ENCODE measurements at places on chromosomes 3 and 15.
A peak's percentile ranks its signal among the peaks of the same experiment; 100 is the strongest.

DNA sequence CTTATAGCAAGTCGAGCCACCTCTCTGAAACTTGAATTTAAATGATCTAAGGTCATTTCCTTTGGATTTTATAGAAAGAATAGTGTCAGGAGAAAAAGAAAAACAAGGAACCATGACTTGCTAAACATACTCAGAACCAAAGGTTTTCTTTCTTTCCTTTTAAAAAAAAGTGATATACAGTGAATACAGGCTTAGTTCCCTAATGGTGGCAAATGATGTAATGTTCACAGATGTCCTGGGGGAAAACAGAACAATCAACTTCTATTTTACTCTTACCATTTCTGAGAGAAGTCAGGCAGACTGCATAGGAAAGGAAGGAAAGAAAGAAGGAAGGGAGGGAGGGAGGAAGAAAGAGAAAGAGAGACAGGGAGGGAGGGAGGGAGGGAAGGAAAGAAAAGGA lies 56.5 kb downstream of the ST6GAL1 start:
- no peak for DNase-seq

DNA sequence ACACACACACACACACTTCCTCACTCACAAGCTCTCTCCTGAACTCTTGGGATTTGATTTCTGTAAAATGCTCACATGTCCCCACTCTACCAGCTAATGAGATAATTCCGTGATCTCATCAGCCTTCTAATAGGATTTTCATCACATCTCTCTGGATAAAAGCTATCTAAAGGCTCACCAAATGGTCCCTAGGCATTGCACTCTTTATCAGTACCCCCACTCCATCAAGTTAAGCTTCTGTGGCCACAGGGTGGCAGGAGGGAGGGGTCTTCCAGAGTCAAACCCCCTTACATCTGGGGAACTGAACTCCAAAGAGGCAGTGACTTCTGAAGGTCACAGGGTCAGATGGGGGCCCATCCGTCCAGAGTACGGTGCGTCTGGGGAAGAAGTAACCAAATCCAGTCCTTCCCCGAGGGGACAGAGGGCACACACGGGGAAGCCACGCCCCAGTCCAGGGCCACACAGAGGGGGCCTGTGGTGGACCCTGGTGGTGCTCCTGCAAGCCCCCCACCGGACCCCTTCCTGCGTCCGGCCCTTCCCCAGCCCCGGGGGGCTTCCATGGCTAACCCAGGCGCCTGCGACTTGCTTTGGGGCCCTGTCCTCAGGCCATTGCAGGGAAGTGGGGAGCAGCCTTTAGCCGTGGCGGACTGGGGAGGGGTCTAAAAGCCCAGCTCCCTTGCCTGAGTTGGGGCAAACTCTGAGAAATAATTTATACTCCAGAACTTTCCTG lies 25.5 kb downstream of the CPN2 start:
- no peak for DNase-seq

- DNase-seq, result no peak
Observed at GRCh38 chr3:74532446-74532845, 82.0 kb downstream of the CNTN3 start.

- DNase-seq, result peak; percentile 67
Observed at GRCh38 chr15:77496715-77497109, 76.0 kb downstream of the HMG20A start.

DNA sequence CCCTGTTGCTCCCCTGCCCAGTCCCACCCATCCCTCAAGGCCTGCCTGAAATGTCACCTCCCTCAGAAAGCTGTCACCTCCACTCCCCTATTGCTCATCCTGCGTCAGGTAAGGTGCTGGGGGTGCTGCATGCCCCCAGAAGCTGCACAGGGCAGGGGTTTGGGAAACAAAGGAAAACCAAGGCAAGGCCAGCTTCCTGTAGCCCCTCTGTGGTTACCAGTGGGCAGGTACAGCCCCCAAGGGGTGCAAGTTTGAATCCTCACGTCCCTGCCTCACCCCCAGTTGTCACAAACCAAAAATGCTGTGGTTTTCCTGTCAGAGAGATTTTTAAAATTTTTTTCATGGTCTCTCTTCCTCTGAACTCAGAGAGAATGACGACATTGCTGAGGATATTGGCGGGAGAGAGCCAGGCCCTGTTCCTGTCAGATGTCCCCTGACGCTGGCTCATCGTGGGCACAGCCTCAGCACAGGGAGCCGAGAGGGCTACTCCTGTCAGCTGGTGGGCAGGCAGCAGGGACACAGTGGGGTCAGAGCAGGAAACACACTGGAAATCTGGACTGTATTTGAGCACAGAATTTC lies 27.0 kb downstream of the PSTPIP1 start:
- DNase-seq, result no peak

DNA sequence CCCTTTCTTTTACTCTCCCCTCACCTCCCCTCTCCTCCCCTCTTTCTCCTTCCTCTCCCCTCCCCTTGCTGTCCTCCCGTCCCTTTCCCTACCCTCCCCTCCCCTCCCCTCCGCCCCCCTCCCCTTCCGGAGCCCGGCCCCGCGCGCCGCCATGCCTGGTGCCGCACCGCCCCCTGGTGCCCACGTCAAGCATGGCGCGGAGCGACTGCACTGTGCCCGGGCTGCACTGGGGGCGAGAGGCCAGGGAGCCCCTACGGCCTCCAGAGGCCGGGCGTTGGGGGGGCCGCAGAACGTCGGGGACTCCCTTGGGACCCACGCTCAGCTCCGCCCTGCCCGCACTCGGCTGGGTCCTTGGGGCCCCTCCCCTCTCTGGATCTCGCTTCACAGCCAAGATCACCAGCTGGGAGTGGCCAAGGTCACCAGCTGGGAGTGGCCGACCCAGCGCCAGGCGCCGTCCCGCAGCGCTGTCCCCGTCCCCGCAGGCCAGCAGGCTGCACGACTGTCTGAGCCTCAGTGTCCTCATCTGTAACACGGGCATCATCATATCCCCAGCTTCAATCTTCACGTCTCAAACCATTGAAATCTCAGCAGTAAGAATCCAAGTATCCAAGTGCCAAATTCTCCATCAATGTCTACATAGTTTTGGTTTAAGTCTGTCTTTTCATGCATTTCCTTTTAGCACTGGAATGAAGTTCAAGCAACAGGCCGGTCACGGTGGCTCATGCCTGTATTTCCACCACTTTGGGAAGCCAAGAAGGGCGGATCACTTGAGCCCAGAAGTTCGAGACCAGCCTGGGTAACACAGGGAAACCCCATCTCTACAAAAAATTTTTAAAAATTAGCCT lies 42.5 kb downstream of the TPRA1 start:
- DNase-seq, result peak; percentile 63

- DNase-seq, result no peak
Observed at GRCh38 chr15:38441130-38441519, 12.8 kb upstream of the FAM98B start.

GRCh38 chr15:77112838-77113504 lies 42.1 kb upstream of the TSPAN3 start:
- no peak for DNase-seq

DNA sequence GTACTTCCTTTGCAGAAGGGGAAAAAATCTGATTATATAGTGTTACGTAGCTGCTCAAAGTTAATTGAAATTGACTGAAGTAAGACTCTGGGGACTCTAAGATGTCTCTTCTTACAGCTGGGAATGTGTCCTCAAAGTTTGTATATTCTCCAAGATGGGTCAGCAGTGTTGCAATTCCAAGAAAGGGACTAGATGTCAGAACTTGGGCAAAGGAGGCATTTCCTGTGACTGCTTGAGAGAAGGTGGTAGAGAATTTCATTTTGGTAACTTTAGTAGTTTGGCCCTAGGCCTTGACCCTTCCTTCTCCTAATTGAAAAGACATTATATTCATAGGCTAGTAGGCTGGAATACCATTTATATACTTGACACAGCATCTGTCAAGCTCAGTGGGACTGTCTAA lies 33.9 kb downstream of the PTPRG start:
- no peak for DNase-seq

DNA sequence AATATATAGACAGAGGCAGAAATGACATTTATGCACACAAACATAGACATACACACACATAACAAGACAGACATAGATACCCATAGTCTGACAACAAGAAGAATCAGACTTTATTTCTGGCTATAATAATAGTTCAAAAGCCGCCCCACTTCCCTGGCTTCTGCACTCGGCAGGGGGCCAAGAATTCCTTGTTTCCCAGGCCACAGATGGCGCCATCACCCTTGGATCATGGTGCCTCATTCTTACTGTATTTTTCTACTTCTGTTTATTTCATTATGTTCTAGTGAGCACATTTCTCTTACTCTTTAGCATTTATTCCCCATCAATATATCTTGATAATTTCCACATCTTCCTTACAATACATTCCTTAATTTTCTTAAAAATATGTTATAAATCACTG lies 387.5 kb downstream of the NLGN1 start:
- no peak for DNase-seq

GRCh38 chr3:43862470-43862869 lies 171.7 kb downstream of the ABHD5 start:
- DNase-seq, result no peak

DNA sequence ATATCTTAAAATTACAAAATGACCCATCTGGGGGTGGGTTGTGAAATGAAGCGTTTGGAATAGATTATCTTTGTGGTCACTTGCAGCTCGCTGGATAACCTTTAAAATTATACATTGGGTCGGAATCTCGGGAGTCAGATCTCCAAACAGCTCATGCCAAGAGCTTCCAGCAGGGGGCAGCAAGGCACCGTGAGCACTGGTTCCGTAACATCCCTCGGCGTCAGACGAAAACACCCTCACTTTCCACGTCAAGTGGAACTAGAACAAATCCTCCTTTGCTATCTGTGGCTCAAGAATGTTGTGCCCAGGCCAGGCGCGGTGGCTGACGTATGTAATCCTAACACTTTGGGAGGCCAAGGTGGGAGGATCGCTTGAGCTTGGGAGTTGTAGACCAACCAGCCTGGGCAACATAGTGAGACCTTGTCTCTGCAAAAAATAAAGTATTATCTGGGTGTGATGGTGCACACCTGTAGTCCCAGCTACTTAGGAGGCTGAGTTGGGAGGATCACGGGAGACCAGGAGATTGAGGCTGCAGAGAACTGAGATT lies 31.1 kb downstream of the UMPS start:
- peak; percentile 70 for DNase-seq

GRCh38 chr3:73745526-73746191 lies 120.9 kb upstream of the PDZRN3 start:
- no peak for DNase-seq

DNA sequence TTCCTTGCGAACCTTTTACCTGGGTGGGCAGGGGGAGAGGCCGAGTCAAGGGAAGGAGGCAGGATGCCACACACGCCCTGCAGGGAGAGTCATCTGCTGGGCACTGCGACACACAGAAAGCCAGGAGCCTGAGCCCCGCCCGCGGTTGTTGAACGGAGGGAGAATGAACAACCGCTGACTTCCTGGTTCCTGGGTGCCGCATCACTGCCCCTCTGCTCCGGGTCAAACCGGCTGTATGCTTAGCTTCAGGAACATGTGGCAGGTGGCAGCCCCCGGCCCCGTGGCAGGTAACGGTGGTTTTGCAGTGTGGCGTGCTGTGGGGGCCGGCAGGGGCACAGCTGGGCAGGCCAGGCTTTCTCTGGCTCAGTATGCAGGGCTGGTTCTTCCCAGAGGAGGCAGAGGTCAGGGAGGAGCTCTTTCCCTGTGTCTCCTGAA lies 33.4 kb downstream of the APBA2 start:
- no peak for DNase-seq

GRCh38 chr15:82663186-82663600 lies 16.0 kb upstream of the CPEB1 start:
- DNase-seq, result no peak

GRCh38 chr3:22377421-22377820 lies 626.4 kb upstream of the ZNF385D start:
- no peak for DNase-seq

GRCh38 chr15:89136818-89137772 lies 48.8 kb downstream of the ABHD2 start:
- no peak for DNase-seq

- no peak for DNase-seq
Observed at GRCh38 chr15:83914906-83915305, 261.0 kb downstream of the ADAMTSL3 start.

DNA sequence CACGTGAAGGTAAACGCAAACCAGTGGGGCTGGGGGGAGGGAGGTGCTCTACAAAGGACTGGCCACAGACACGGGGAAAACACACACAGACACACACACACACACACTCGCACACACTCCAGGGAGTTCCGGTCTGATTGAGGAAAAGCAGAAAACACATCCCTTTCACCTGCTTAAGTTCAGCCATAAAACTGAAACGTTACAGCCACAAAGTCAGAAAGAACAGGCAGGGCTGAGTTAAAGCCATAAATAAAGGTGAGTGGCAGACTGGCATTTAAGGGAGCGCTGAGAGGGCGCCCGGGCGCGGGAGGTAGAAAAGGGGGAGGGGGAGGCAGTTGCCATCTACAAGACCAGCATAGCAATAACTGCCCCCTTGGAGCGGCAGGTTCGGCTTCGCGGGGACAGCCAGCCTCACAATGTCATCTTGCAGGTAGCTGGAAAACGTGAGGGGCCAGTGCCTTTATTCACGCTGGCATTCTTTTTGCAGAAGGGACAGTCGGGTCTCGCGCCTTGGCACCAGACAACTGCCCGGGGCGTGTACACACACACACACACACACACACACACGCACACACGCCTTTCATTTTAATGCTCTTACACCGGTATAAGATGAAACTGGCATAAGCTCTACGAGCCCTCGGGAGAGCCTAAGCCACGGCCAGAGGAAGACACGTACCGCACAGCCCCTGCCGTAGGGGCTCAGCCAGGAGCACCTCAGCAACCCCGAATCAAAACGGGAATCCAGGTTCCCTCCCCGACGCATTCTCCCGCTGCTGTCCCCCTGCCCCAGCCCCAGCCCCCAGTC lies 866 bp downstream of the TNIK start:
- DNase-seq, result peak; percentile 49

- peak; percentile 21 for DNase-seq
Observed at GRCh38 chr15:100849021-100849854, 30.4 kb upstream of the ALDH1A3 start.

GRCh38 chr3:16840101-16840424 lies 44.7 kb upstream of the PLCL2 start:
- DNase-seq, result no peak

DNA sequence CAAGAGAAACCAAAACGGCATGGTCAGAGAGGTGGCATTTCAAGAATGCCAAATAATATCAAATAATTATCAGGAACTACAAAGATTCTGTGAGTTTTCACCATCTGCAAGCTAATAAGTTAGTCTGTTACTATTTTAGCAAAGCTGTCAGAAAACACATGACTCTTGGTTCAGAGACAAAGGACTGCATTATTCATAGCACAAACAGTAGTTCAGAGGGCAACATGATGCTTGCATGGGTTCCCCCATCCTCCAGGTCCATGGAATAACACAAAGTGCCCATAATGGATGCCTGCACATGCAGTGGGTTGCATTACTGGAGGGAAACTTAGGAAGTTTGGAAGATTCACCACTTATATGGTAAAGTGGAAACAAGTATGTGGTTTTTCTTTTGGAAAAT lies 228.8 kb upstream of the ALCAM start:
- DNase-seq, result no peak
